WTC11 (cell line): ENCODE measurements at places on chromosomes 5 and 9. TPM values are rescaled to one million over a fixed set of nuclear protein-coding genes. Genes with fewer than 3 reads are reported as not detected.

TSSK1B gene
- not detected in 3 replicates for total RNA-seq

SPATA31A3 gene
- total RNA-seq: not detected in 3 replicates

SLCO6A1 gene
- 0.39 to 0.64 TPM (median 0.42 TPM) in 3 replicates for total RNA-seq

CFAP157 gene
- 0.07 to 0.22 TPM in 2 of 3 replicates, not detected in the other for total RNA-seq

DNA sequence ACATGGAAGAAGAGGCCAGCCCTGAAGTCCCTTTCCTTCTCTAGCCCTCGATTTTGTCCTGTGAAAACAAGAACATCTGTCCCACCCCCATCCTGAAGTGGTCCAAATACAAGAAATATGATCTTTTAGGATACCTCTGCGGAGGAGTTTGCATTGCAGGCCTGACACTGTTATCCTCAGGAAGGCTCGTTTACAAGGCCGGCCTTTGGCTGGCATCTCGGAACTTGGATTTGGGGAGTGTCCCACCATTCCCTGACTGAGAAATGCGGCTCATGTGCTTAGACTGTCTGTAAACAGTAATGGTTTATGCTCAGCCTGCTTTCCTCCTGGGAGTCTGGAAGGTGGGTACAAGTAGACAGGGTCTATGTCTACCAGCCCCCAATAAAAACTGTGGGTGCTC is 26.4 kb downstream of the WHRN start:
- H3K4me3 ChIP-seq: no peak overlapping the region
- no peaks in the 10 kb centered on the region for H3K27me3 ChIP-seq
- H3K27ac ChIP-seq: no peak overlapping the region

DNA sequence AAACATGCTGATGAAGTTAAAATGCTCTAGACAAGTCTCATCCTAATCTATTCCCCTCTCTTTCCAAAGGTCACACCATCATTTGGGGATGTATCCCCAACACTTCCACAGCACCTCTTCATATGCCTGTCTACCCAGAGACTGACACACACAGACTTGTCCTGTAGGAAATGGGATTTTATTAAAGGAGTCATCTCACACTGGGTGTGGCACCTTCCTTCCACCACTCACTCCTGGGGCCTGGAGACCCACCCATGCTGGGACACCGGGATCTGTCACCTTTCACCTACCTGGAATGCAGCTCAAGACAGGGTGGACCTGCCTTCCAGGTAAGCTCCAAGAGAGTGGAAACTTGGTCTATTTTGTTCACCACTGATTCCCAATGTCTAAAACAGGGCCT is 99.4 kb upstream of the HAND1 start:
- H3K27ac ChIP-seq: no peak overlapping the region
- no peak for DNase-seq
- no peak overlapping the region for H3K4me3 ChIP-seq
- H3K4me1 ChIP-seq: peaks cover 7% of the 10 kb centered on the region; the same call in 1 of the 2 replicates
- H3K36me3 ChIP-seq: no peaks in the 10 kb centered on the region

DNA sequence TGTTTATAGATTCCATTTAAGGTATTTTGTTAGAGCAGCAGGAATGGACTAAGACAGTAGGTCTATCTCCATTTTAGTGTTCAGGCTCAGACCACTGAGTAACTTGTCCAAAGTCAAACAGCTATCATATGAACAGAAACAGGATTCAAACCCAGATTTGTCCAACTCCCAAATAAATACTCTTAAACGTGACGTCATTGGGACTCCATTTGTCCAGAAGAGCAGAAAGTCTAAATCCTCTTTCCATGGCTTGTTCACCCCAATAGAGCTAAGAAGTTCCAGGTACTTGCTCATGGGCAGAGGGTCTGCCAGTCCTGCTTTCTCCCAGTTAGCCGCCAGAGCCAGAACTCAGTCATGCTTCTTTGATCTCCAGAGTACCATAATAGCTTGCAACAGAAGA is 16.3 kb upstream of the VLDLR start:
- DNase-seq: no peak
- no peaks in the 10 kb centered on the region; the same call in 1 of the 2 replicates for H3K36me3 ChIP-seq
- no peak overlapping the region for H3K4me3 ChIP-seq
- H3K27ac ChIP-seq: no peak overlapping the region
- H3K4me1 ChIP-seq: peaks cover 2% of the 10 kb centered on the region
- H3K27me3 ChIP-seq: no peaks in the 10 kb centered on the region

GRCh38 chr9:111483439-111483857 is 735 bp downstream of the ECPAS start:
- DNase-seq: no peak
- H3K4me3 ChIP-seq: no peak overlapping the region
- H3K27ac ChIP-seq: no peak overlapping the region
- no peaks in the 10 kb centered on the region for H3K27me3 ChIP-seq
- peaks cover 34% of the 10 kb centered on the region for H3K4me1 ChIP-seq
